Fibroblast of lung (primary cell): ENCODE measurements at places on chromosomes 12 and 14. TPM values are rescaled to one million over a fixed set of nuclear protein-coding genes. Genes with fewer than 3 reads are reported as not detected.

- DNase-seq = peak; percentile 66
Measured at GRCh38 chr14:68245146-68246073, 425.8 kb downstream of the RAD51B start.

GRCh38 chr12:4914720-4915119, 5.0 kb downstream of the KCNA1 start:
- DNase-seq = no peak

DNA sequence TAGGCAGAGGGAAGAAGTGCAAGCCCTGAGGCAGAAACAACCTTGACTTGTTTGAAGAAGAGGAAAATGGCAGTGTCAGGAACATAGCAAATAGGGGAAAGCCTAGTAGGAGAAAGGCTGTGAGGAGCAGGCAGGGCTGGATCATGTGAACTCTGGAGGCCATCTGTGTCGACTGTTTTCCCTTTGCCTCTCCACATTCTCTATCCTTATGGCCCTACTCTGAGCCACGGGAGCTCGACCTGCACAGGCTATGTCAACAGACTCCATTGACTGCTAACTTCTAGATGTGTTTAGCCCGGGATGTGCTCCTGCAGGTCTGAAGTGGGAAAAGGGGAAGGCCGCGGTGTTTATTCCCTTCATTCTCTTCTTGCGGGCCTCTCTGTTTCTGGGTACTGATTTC, 35.2 kb downstream of the EGLN3 start:
- DNase-seq = no peak

DNA sequence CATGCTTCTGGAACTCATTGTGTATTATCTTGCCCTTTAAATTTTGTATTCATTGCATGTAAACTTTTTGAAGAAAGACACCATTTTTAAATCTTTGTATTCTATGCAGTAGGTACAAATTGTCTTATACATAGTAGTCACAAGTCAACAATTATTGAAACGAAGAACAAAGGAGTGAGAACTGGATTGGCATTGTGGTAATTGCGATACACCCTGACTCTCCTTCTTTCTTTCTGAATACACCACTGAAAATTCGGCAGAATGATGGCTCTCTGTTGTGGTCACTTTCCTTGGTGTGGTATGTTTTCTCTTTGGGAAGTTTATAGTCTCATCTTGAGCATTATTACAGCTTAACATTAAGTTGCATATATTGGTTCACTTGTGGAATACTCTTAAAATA, 34.1 kb downstream of the SLC16A7 start:
- DNase-seq = no peak

DNA sequence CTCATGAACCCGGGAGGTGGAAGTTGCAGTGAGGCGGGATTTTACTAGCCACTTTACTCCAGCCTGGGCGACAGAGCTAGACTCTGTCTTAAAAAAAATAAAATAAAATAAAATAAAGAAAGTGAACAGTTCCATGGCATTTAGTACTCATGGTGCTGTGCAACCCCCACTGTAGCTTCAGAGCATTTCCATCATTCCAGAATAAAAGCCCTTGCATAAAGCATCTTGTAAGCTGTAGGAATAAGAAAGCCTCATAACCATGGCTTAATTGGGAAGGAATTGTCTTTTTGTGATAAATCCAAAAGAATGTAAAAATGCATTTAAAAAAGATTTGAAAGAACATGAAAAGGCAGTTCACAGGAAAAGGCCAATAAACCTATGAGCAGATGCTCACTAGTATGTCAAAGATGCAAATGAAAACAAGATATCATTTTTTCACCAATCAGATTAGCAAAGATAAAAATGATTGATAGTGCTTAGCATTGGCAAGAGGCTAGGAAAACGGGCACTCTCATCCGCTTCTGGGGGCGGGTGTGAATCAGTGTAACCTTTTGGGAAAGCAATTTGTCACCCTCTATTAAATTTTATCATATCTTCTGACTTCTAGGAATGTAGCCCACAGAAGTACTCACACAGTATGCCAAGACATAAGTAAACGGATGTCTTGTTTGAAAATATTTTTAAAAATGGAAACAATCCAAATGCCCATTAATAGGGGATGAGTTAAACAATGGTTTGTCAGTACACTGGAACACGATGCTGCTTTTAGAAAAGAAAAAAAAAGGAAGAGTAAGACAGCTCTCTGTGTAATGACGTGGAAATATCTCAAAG, 46.6 kb downstream of the CFAP251 start:
- peak; percentile 93 for DNase-seq

GRCh38 chr14:101228949-101229541, 325.5 kb upstream of the RTL1 start:
- DNase-seq = no peak

- DNase-seq = no peak
Measured at GRCh38 chr12:119980242-119980641, 8.8 kb upstream of the BICDL1 start.

GRCh38 chr14:20295067-20295466, 10.7 kb downstream of the TTC5 start:
- DNase-seq = no peak

DNA sequence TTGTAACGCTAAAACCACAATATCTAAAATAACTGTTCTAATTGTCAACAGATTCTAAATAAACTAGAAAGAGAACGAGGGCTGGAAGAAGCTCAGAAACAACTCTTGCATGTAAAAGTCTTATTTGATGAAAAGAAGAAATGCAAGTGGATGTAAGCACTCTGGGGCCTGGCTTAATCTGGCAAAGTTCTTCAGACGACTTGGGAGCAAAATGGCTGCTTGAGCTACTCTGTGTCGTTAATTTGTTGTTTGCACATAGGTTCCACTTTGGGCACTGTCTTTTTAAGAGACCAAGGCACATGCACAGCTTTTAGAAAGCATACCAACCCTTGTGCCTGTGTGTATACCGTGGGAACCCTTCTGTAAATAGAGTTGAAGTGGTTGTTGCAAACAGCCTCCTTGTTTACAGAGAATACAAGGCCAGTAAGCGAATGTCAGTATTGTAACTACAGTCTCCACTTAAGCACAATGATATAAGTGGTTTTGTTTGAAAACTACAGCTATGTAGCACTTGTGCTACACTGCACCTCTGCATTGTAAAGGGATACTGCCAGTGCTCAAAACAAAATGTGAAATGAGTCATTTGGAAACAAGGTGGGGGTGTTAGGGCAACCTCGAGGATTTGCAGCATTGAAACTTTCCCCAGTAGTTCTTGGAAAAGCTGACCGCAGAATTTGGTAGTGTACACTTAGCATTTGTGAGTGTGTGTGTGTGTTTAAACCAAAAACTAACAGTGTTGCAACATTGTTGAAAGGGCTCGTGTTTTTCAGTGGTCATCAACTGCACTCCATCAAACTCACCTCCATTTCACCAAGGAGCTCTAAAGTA, 154.3 kb downstream of the CEP83 start:
- peak; percentile 95 for DNase-seq

DNA sequence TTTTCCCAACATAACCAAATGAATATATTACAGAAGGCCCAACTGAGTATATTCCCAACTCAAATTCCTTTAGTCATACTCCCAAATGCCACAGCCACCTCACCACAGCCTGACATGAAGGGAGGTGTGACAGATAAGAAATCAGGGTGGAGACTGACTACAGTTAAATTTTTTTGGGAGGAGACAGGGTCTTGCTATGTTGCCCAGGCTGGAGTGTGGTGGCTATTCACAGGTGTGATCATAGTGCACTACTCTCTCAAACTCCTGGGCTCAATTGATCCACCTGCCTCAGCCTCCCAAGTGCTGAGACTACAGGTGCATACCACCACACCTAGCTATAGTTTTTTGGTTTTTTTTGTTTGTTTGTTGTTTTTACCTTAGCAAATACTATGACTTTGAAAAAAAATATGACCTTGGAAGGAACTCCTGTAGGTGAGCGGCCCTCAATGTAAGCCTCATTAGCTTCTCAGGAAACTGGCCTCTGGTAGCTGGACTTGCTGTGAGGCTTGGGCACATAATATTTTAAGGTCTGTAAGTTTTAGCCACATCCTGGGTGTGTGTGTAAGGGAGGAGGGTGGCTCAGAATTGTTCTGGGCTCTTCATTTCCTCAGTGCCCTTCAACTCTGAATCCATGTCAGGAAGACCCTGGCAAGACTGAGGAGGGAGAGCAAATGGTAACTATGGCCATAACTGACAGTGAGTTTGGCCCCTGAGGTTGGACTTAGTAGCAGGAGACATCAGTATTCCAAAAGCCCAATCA, 39.1 kb upstream of the LTBP2 start:
- no peak for DNase-seq

GRCh38 chr14:51185180-51185579, 54.9 kb upstream of the TMX1 start:
- DNase-seq = no peak

DNA sequence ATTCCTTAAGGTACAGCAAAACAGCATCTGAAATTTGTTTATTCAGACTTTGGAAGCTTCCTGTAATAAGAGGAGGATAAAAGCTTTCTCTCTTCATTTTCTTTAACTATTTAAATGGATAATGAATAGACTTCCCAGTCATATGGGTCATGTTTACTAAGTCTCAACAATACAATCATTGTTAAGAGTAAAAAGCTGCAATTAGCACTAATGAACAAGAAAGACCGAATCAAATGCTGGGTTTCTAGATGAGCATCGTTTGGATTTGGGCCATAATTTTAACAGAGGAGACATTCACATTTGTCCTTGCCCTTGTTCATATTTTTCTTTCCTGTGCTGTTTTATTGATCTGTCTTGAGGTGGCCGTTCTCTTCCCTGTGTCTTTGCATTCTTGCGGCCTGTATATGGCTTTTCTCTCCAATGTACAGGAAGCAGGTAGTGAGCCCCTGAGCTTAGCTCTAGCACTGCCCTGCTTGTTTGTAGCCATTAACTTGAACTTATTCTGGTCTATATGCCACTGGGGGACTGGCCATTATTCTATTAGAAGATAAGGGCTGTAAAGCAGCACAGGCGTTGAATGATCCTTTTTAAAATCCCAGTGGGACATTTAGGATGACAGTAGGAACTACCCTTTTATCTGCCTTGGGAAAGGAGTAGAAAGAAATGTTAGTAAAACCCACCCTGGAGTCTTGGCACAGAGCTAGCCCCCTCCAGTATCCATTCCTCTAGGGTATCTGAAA, 34.6 kb downstream of the ABHD12B start:
- no peak for DNase-seq

DNA sequence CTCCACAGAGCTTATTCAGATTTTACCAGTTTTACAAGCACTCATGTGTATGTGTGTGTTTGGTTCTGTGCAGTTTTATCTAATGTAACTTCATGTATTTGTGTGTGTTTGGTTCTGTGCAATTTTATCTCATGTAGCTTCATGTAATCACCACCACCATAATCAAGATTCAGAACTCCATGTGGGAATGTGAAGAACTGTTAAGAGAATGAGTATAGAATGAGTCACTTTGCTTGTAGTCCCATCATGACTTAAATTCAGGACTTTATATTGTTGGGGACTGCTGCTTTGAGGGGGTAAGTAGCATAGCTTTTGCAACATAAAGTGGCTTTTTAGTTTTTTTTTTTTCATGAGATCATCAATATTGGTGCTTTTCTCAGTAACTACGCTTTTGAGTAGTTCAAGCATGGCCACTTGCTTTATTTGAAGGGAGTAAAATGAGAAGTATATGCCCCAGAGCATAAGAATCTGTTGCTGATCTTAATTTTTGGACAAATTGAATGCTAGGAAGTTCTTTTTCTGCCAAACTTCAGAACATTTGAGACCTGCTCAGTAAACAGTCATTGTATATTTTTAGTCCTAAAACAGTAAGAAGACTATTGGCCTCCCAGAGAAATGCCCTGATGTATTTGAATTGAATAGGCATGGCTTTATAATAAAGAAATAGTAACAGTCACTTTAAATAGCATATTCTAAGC, 28.8 kb downstream of the PROX2 start:
- DNase-seq = peak; percentile 75

- peak; percentile 98 for DNase-seq
Measured at GRCh38 chr14:55071870-55072640, 20.6 kb downstream of the MAPK1IP1L start.

DNA sequence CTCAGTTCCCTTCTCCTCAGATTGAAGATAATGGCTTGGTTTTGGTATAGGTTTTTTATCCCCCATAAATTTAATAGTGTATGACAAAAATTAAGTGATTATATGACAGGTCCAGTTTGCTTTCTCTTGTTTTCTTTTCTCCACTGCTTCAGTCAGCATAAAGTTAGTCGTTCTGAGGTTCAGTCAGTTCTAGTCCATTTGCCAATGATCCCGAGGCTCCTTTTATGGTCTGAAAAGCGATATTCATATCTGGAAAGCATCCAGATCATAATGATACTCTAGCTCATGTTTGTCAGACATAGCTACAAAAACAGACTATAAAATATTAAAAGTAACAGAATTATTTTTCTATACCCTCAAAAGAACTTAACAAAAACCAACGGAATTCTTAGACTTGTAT, 67.1 kb upstream of the SLC38A4 start:
- no peak for DNase-seq

DNA sequence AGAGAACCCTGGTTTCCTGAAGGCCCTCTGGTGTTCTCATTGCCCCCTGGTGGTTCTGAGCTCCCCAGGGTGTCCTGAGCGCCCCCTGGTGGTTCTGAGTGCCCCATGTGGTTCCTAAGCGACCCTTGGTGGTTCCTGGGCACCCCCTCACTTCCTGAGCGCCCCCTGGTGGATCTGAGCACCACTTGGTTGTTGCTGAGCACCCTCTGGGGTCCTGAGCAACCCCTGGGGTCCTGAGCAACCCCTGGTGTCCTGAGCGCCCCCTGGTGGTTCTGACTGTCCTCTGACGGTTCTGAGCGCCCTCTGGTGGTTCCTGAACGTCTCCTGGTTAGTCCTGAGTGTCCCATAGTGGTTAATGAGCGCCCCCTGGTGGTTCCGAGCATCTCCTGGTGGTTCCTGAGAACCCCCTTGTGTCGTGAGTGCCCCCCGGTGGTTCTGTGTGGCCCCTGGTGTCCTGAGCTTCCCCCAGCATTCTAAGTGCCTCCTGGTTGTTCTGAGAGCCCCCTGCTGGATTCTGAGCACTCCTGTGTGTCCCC, 568.3 kb downstream of the TMEM121 start:
- no peak for DNase-seq

DNA sequence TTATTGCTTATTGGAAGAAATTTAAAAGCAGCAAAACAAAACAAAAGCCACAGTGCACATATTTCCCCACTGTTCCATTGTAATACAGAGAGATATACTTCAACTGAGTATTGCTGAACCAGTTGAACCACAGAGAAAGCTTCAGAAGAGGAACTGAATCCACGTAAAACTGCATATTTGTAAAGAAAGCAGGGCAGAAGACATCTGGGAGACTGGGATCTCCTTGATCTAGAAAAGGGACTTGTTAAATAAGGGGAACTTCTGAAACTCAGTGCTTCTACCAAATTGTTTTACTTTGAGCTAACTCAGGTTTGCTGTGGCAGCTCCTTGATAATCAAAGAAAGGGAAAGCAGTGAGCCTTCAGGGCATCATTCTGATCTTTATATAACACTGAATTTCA, 411.1 kb upstream of the MDGA2 start:
- no peak for DNase-seq

GRCh38 chr12:5861416-5861815, 83.6 kb downstream of the ANO2 start:
- DNase-seq = no peak

PTPRR gene
- 0.43 and 0.44 TPM in 2 replicates for polyA plus RNA-seq

DBX2 gene
- polyA plus RNA-seq = not detected in 2 replicates

RFX4 gene
- not detected in 2 replicates for polyA plus RNA-seq

MGAT2 gene
- polyA plus RNA-seq = 55.7 and 64.5 TPM in 2 replicates
